ENCODE measurements at places on chromosomes 5 and 9.

GRCh38 chr5:158430166-158430797 is 571.3 kb upstream of the CLINT1 start:
- DNase-seq: no peak

DNA sequence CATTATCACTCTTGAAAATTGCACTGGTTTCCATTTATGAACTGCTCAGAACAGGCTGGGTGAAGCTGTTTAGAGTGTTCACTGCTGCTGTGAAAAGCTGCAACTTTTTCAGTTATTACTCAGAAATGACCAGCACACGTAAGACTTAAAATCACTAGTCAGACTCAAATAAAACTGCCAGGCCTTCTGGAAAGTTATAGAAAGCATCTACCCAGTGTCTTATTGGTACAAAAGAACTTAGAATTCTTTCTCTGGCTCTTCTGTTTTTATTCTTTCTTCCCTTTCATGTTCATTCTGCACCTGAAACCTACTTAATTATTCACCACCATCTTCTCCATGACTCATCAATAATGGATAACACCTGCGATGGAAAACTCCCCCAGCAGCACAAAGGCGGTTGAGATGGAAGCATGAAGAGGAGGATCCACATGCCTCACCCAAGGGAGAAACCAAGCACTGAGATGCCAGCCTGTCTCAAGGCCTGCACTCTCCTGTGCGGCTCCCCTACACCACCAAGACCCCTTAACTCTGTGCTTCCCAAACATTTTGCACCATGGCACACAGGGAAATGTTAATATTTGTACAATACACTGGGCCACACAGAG is 171.9 kb downstream of the ENTREP1 start:
- no peak for DNase-seq

DNA sequence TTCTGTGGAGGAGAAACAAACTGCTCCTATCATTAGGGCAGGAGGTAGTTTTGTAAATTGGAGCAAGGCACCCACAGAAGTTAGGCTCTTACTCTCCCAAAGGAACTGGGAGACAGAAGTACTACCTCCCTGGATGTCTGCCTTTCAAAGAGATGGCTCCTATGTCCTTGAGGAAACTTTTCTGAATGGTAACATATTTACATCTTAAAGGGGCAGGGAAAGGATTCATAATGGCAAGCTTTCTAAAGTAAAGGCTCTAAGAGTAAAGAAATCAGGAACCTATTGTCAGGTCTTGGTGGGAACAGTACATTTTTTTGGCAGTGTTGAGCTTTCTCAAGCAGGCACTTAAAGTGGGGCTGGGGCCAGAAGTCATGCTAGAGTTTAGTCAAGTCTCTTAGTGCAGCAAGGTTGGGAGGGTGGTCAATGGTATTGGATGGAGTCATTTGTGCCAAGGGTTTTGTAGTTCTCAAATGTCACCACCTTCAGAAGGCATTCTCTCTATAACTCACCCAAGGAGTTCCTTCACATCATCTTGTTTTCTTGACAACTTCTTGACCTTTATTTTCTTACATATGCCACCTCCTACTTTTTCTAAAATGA is 26.3 kb upstream of the NDFIP1 start:
- DNase-seq: no peak

GRCh38 chr5:51684794-51685355 is 301.6 kb downstream of the ISL1 start:
- DNase-seq: no peak

- no peak for DNase-seq
Measured at GRCh38 chr5:23613566-23613965, 106.2 kb downstream of the PRDM9 start.

DNA sequence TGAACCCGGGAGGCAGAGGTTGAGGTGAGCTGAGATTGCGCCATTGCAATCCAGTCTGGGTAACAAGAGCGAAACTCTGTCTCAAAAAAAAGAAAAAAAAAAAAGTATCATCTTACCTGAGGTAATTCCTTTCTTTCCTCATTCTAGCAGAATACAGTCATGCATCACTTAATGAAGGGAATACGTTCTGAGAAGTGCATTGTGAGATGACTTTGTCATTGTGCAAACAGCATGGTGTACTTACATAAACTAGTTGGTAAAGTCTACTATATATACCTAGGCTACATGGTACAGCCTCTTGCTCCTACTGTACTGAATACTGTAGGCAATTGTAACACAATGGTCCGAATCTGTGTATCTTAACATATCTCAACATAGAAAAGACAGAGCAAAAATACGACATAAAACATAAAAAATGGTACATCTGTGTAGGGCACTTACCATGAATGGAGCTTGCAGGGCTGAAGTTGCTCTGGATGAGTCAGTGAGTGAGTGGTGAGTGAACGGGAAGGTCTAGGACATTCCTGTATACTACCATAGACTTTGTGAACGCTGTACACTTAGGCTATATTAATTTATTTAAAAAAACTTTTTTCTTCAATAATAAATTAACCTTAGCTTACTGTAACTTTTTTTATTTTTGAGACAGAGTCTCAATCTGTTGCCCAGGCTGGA is 100.4 kb downstream of the GLDC start:
- DNase-seq: no peak

DNA sequence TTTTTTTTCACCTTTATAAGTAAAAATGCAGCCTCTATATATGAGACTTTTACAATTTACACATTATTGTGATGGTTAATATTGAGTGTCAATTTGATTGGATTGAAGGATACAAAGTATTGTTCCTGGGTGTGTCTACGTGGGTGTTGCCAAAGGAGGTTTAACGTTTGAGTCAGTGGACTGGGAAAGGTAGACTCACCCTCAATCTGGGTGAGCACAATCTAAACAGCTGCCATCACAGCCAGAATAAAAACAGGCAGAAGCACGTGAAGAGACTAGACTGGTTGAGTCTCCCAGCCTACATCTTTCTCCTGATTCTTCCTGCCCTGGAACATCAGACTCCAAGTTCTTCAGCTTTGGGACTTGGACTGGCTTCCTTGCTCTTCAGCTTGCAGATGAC is 132.8 kb upstream of the DPYSL3 start:
- no peak for DNase-seq

Measured in pons (tissue), 1 donor.